ENCODE measurements at places on chromosomes 3 and 15.

DNA sequence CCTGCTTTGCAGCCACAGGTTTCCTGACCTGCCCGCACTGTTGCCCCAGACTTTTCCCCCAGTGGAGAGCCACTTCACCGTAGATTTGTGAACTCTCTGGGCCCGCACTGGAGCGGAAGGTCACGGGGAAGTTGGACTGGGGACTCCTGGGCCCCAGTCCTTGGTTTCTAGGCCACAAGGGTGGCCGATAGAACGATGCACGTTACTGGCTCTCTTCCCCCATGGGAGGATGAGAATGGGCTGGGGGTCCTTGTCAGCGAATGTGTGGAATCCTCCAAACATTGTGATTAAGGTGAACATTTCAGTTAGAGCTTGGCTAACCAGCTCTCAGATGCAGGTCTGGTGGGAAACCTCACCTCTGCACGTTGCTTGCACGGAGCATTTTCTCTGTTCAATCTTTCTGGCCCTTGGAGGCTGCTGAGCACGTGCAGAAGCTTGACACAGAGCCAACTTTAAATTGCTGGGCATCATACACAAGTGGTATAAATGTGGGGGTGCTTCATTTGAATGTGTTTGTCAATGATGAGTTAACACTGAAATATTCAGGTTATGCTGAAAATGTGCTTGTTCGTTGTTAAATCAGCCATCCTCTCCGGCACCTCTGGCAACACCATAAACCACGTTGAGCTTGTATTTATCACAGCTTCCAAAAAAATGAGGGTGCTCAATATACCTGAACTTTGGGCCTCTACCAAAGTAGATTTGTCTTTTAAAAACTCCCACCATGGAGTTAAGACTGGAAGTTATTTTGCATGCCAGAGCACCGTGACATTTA, 976 bp downstream of the DIS3L start:
- no peak for DNase-seq

GRCh38 chr3:86995537-86995936, 4.6 kb upstream of the VGLL3 start:
- no peak for DNase-seq

GRCh38 chr15:69515926-69516325, 63.3 kb downstream of the RPLP1 start:
- no peak for DNase-seq

- DNase-seq: no peak
These were observed 2.8 kb downstream of the MB21D2 start for GRCh38 chr3:192914848-192915247.

- no peak for DNase-seq
These were observed 640.7 kb downstream of the FHIT start for GRCh38 chr3:60610441-60611112.

GRCh38 chr15:83289160-83289559, 4.7 kb upstream of the BNC1 start:
- no peak for DNase-seq

GRCh38 chr15:56667517-56667916, 65.8 kb downstream of the ZNF280D start:
- no peak for DNase-seq

DNA sequence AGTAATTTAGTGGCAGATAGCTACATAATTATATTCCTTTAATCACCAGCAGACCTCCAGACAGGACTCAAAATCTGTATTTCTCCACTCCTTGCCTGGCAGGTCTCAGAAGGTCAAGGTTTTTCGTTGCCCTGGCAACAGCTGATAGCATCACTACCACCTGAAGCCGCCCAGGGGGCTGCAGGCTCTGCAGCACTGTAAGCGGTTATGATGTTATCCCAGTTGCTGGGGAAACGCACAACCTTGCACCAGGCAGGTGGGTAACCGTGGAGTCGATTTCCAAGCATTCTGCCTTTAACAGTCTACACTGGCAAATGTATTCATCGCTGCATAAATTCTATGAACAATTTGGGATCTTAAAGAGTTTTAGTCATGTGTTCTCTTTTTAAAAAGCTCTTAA, 756.3 kb downstream of the NTRK3 start:
- DNase-seq: no peak

GRCh38 chr3:93924491-93924890, 49.2 kb downstream of the PROS1 start:
- no peak for DNase-seq

DNA sequence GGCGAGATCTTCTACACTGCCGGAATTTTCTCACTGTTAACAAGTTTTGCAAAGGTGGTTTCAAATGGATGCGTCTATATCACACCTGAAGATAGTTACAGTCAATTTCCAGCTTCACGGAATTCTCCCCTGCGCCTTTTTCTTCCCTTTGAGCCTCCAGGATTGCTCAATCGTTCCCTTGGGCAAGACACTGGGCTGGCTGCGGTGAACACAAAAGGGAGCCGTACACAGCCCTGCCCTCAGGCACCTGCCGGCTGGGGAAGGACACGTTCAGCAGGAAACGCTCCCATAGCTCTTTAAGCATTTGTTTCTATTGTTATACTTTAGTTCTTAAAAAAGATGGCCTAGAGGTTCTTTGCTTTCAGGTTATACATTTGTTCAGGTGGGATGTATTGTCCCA, 85.7 kb downstream of the C3orf70 start:
- no peak for DNase-seq

DNA sequence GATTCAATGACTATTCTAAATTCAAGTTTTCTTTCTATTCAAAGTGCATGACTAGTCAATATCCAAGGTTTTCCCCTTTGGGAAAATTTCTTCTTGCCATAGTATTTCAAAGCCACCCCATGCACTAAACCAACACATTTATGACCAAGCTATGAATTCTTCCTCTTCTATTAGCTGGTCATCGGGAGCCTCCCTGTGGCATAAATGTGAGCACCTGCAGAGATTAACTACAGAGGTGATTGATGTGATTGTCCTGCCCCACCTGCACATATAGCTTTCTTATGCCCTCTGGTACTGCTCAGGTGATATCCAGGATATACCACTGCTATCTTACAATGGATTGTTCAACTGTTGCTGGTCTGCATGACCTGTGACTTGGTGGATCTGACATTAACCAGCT, 694.9 kb downstream of the ZBBX start:
- no peak for DNase-seq

GRCh38 chr3:141441381-141442364, 45.2 kb upstream of the RASA2 start:
- peak; percentile 71 for DNase-seq

- DNase-seq: no peak
These were observed 301.0 kb upstream of the UMPS start for GRCh38 chr3:124429129-124429815.
